Germinal center (tissue), 1 donor: ENCODE measurements at places on chromosomes 12 and 14.

DNA sequence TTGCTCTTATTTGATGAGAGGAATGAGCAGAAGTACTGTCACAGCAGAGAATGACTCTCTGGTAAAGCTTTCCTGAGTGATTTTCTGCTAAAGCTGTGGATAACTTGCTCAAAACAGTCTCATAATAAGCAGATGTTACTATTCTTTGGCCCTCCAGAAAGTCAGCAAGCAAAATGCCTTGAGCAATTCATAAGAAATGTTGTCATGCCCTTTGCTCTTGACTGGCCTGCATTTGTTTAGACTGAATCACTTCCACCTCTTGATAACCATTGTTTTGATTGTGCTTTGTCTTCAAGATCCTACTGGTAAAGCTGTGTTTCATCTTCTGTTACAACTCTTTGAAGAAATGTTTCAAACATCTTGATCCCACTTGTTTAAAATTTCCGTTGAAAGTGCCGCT is 457.9 kb upstream of the FOXG1 start:
- DNase-seq = no peak

DNA sequence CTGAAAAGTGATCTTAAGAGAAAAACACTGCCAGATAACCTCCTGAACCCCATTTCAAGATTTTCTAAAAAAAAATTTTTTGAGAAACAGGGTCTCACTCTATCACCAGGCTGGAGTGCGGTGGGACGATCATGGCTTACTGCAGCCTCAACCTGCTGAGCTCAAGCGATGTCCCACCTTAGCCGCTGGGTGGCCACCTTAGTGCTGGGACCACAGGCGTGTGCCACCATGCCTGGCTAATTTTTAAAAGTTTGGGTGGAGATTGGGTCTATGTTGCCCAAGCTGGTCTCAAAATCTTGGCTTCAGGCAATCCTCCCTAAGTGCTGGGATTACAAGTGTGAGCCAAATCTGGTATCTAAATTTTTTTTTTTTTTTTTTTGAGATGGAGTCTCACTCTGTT is 3.4 kb downstream of the PNMA1 start:
- no peak for DNase-seq

GRCh38 chr14:102602421-102603292 is 10.2 kb downstream of the RCOR1 start:
- DNase-seq = no peak

- no peak for DNase-seq
Measured at GRCh38 chr14:59595071-59595470, 18.5 kb upstream of the CCDC175 start.

- no peak for DNase-seq
Measured at GRCh38 chr12:20695232-20695631, at the start of gene SLCO1C1. Gene SLCO1C1, plus strand, starts transcription at chr12:20695332. Its CDS starts 4,245 bp downstream, at chr12:20699577.
